GM12865 (cell line): ENCODE measurements at places on chromosomes 6 and 20.

DNA sequence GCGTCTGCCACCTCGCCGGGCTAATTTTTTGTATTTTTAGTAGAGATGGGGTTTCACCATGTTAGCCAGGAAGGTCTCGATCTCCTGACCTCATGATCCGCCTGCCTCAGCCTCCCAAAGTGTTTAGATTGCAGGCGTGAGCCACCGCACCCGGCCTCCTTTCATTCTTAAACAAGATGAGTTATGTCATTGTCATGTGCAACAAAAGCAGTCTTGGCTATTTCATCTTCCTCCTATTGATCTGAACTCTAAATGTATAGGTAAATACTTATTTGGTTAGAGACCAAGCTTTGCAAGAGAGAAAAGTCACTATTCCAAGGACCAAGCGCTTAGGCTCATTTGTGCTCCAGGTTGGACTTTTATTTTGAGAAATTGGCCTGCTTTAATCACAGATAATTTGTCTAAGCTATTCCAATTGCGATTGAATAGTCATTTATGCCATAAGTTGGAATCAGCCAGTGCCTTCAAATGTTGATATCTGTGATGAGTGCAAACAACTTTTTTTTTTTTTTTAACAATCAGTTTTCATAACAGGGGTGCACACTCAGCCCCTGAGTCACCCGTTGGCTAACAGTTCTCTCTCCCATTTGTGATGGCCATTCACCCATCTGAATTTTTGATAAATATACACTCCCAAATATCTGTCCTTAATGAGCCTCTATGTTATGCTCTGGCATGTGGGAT, 167.3 kb downstream of the BCAS1 start:
- DNase-seq, result no peak

DNA sequence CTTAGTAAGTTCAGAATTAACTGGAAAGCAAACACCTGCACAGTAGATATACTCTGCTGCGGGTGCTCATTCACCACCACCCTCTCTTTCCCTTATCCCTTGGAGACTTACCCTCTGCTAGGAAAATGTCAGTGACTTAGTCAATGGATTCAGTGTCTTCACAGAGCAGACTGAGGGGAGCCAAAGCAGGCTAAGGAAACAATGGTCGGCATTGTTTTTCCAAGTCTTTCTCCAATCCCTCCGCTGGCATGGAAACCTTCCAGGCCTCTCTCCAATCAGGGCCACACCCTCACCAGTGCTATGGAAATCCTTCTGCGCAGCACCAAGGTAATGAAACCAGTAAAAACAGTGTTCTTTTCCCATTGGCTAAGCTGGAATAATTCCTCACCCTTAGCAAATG, 531.2 kb downstream of the TFAP2B start:
- DNase-seq, result no peak

- no peak for DNase-seq
Observed at GRCh38 chr6:13294499-13295069, 33.8 kb downstream of the TBC1D7 start.

GRCh38 chr6:108121612-108122011, 44.2 kb upstream of the NR2E1 start:
- DNase-seq, result no peak

DNA sequence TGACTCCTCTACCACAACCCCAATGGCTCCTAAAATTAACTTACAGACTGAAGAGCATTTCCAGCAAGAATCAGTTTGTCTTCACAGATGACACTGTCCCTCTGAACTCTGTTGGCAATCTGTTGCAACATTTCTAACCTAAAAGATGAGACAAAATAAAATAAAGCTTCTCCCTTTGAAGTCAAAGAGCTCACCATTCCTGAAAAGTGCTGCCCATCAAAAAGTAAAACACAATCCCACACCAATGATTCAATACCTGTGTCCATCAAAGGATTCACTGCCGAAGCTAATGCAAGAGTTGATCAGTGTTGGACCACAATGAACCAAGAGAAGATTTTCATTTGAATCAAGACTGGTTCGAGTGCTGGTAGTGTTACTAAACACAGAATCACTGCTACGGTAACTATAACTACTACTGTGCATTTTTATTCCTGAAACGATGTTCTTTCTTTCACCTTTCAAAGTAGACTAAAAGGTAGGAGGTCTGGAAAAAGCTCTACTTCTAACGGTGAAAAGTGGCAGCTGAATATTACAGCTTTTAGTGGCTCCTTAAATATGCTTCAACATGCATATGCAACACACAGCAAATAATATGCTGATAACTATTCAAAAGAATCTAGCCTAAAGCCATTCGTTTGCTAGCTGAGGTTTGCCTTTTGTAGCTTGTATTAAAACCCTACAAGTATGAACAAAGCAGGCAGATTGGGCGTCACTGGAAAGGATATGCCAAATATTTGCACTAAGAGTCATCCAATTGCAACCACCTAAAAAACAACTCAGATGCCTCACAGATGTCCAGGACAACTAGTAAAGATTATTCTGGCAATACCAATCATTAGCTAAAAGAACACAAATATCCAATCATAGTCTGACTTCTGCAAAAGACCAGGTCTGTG, at the start of gene DST:
Gene DST (minus strand): TSS at position 524 of the 896 bp plus-strand sequence.
- no peak for DNase-seq

- no peak for DNase-seq
Observed at GRCh38 chr6:163904186-163904585, 489.7 kb downstream of the QKI start.

GRCh38 chr6:45074439-45074838, 253.7 kb upstream of the RUNX2 start:
- DNase-seq, result no peak

- DNase-seq, result no peak
Observed at GRCh38 chr20:58466729-58467571, 48.2 kb downstream of the APCDD1L start.

DNA sequence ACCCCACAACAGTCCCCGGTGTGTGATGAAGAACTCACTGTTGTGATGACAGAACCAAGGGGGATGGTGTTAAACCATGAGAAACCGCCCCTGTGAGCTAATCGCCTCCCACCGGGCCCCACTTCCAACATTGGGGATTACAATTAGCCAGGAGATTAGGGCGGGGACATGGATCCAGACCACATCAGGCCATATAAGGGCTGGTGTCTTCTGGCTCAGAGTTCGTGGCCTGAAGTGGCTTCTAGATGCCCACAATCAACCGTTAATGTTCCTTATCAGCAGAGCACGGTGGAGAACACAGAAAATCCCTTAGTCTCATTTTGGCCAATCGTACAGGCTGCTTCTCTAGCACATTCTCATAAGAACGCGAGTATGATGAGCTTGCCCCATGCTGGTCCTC, 10.9 kb upstream of the MAS1 start:
- no peak for DNase-seq

DNA sequence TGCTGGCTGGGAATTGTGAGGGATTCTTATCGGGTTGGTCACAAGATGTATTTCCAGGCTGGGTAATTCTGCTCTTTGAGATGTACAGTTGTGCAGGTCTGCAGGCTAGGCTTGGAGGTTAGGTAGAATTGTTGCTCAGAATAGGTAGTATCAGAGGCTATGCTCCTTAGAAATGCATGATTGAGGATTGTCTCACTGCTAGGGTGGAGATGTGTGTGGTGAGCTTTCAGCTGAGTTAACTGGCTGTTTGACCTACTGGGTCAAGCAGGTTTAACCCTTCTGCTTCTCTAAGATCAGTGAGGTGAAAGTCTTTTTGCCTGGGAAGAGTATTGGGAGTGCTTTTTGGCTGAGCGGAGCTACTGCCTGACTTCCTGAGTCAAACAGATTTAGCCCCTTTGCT, 701.1 kb downstream of the UTRN start:
- no peak for DNase-seq

DNA sequence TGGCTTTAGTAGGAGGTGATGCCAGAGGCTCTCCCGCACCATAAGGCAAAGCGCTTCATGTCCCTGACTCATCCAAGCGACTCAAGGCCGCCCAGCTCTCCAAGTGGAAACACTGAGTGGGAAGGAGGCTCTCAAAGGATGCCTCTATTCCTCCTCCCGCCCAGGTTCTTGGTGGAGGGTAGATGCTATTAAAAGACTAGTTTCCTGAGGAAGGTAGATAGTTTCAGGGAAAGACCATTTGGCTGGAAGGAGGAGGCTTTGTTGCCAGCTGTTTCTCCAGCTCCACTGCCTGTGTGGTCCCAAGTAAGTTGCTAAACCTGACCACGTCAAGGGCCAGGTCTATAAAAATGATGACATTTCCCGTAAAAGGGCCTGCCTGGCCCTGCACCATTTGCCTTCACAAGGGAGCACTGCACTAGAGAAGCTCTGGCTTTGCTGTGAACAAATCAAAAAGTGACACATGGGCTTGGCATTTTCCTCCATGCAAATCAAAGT, 48.2 kb downstream of the GMDS start:
- DNase-seq, result no peak
